Peyer's patch (tissue), 4 donors: ENCODE measurements at places on chromosomes 5 and 9. TPM values are rescaled to one million over a fixed set of nuclear protein-coding genes. Genes with fewer than 3 reads are reported as not detected.

- no peak for DNase-seq
- peaks cover 3% of the 10 kb centered on the region for H3K36me3 ChIP-seq
- H3K4me3 ChIP-seq, result no peak overlapping the region
- no peak overlapping the region for H3K27ac ChIP-seq
- H3K27me3 ChIP-seq, result no peaks in the 10 kb centered on the region
These were observed 85.6 kb downstream of the FBXW11 start for GRCh38 chr5:171920765-171921391.

- H3K36me3 ChIP-seq, result no peaks in the 10 kb centered on the region
- no peak for DNase-seq
- H3K4me1 ChIP-seq, result no peaks in the 10 kb centered on the region
- no peaks in the 10 kb centered on the region for H3K27me3 ChIP-seq
- no peak overlapping the region for H3K4me3 ChIP-seq
These were observed 228.4 kb downstream of the TENT4A start for GRCh38 chr5:6941631-6942030.

DNA sequence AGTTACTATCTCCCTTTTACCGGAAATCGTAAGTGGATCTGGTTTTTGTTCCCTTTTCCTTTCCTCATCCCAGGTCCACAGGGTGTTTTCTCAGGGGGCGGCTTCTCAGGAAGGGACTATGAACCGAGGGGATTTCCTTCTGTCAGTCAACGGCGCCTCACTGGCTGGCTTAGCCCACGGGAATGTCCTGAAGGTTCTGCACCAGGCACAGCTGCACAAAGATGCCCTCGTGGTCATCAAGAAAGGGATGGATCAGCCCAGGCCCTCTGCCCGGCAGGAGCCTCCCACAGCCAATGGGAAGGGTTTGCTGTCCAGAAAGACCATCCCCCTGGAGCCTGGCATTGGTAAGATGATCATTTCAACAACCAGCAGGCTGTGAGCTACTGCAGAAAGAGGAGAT lies 75.8 kb downstream of the GOLPH3 start:
- no peaks in the 10 kb centered on the region for H3K27me3 ChIP-seq
- H3K27ac ChIP-seq, result no peak overlapping the region
- no peaks in the 10 kb centered on the region for H3K4me1 ChIP-seq
- no peak for DNase-seq

- H3K27me3 ChIP-seq, result no peaks in the 10 kb centered on the region
- H3K36me3 ChIP-seq, result no peaks in the 10 kb centered on the region
- no peak overlapping the region for H3K4me3 ChIP-seq
- no peaks in the 10 kb centered on the region for H3K4me1 ChIP-seq
- no peak overlapping the region for H3K27ac ChIP-seq
These were observed 45.5 kb upstream of the KIF2A start for GRCh38 chr5:62260513-62260912.

- no peaks in the 10 kb centered on the region for H3K27me3 ChIP-seq
- H3K4me3 ChIP-seq, result no peak overlapping the region
- H3K36me3 ChIP-seq, result no peaks in the 10 kb centered on the region
- no peaks in the 10 kb centered on the region for H3K4me1 ChIP-seq
These were observed 387.2 kb upstream of the RIOK2 start for GRCh38 chr5:97570242-97570641.

GRCh38 chr5:111083323-111083722 lies 8.8 kb upstream of the WDR36 start:
- H3K36me3 ChIP-seq, result no peaks in the 10 kb centered on the region
- H3K27ac ChIP-seq, result no peak overlapping the region
- no peak overlapping the region for H3K4me3 ChIP-seq

GRCh38 chr5:10133830-10134229 lies 115.9 kb downstream of the ATPSCKMT start:
- H3K4me3 ChIP-seq, result no peak overlapping the region
- H3K27me3 ChIP-seq, result no peaks in the 10 kb centered on the region
- H3K4me1 ChIP-seq, result no peaks in the 10 kb centered on the region
- no peak overlapping the region for H3K27ac ChIP-seq
- no peaks in the 10 kb centered on the region for H3K36me3 ChIP-seq

DNA sequence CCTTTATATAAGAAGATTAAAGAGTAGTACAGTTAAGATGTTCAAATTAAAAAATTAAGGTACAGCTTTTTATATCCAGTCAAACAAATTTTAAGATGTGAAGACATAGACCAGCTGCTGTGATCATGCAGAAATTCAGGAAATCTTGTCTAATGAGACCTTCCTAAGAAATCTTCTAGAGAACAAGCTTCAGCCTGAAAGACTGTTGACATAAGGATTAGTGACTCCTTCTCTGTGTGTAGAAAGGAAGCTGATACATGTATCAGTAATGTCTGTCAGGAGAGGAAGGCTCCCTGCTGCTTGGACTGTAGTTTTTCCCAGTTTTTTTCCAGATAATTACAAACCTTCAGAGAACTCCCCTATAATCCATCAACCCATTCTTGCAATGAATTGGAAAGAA lies 75.8 kb upstream of the PCSK5 start:
- H3K4me3 ChIP-seq, result no peak overlapping the region
- H3K4me1 ChIP-seq, result no peaks in the 10 kb centered on the region
- H3K36me3 ChIP-seq, result no peaks in the 10 kb centered on the region
- no peak overlapping the region for H3K27ac ChIP-seq
- no peak for DNase-seq
- no peaks in the 10 kb centered on the region for H3K27me3 ChIP-seq

- H3K36me3 ChIP-seq, result no peaks in the 10 kb centered on the region
- no peak for DNase-seq
- peaks cover 8% of the 10 kb centered on the region for H3K4me1 ChIP-seq
- H3K27ac ChIP-seq, result no peak overlapping the region
- H3K4me3 ChIP-seq, result no peak overlapping the region
These were observed 57.8 kb upstream of the GOLPH3 start for GRCh38 chr5:32231929-32232328.

- peaks cover 24% of the 10 kb centered on the region for H3K4me1 ChIP-seq
- H3K36me3 ChIP-seq, result no peaks in the 10 kb centered on the region
- no peaks in the 10 kb centered on the region for H3K27me3 ChIP-seq
- no peak for DNase-seq
These were observed 58.7 kb downstream of the TMOD1 start for GRCh38 chr9:97560154-97560553.

GRCh38 chr5:109701792-109702191 lies 12.1 kb downstream of the MAN2A1 start:
- H3K4me3 ChIP-seq, result no peak overlapping the region
- H3K36me3 ChIP-seq, result no peaks in the 10 kb centered on the region
- no peak for DNase-seq
- no peaks in the 10 kb centered on the region for H3K27me3 ChIP-seq
- no peaks in the 10 kb centered on the region for H3K4me1 ChIP-seq

DNA sequence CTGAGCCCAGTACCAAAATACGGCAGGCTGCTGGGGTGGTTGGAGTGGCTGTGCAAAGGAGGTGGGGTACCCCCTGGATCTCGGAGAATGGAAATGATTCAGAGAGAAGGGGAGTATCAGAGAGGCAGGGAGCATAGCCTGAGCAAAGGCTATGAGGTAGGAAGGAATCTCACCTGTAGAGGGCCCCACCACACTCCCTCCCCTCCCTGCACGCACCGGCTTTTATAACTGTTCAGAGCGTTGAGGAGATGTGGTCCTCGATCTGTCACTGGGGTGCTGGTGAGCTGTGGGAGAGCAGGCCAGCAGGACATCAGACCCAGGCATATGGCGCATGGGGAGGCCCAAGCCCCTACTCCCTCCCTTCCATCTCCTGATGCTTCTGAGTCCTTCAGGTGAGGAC lies 13.2 kb downstream of the PHF19 start:
- DNase-seq, result no peak
- no peaks in the 10 kb centered on the region for H3K27me3 ChIP-seq
- H3K4me1 ChIP-seq, result no peaks in the 10 kb centered on the region
- H3K36me3 ChIP-seq, result peaks cover 51% of the 10 kb centered on the region

- H3K36me3 ChIP-seq, result no peaks in the 10 kb centered on the region
- H3K4me1 ChIP-seq, result no peaks in the 10 kb centered on the region
- H3K27ac ChIP-seq, result peak overlapping the region; percentile 58
- H3K27me3 ChIP-seq, result no peaks in the 10 kb centered on the region
These were observed 12.6 kb upstream of the SEMA5A start for GRCh38 chr5:9558319-9558965.

DNA sequence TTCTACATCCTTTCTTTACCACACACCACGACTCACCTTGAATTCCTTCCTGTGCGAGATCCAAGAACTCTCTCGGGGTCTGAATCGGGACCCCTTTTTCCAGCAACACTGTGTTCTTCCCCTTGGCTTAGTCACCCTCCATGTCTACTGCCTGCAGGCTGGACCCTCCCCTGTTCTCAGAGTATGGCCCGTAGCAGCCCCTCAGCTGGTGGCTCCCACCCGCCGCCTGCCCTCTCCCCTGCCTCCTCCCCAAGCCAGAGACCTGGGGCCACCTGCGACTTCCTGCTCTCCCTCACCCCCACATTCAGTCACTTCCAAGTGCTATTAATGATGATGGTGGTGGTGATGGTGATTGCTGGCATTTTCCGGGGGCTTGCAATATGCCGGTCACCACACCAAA lies 6.5 kb upstream of the IL4 start:
- no peaks in the 10 kb centered on the region for H3K4me1 ChIP-seq
- H3K27ac ChIP-seq, result no peak overlapping the region
- no peak for DNase-seq
- H3K27me3 ChIP-seq, result no peaks in the 10 kb centered on the region
- H3K4me3 ChIP-seq, result no peak overlapping the region

GRCh38 chr9:107279086-107279485 lies 4.0 kb upstream of the RAD23B start:
- no peaks in the 10 kb centered on the region for H3K27me3 ChIP-seq
- DNase-seq, result no peak
- H3K27ac ChIP-seq, result no peak overlapping the region

DNA sequence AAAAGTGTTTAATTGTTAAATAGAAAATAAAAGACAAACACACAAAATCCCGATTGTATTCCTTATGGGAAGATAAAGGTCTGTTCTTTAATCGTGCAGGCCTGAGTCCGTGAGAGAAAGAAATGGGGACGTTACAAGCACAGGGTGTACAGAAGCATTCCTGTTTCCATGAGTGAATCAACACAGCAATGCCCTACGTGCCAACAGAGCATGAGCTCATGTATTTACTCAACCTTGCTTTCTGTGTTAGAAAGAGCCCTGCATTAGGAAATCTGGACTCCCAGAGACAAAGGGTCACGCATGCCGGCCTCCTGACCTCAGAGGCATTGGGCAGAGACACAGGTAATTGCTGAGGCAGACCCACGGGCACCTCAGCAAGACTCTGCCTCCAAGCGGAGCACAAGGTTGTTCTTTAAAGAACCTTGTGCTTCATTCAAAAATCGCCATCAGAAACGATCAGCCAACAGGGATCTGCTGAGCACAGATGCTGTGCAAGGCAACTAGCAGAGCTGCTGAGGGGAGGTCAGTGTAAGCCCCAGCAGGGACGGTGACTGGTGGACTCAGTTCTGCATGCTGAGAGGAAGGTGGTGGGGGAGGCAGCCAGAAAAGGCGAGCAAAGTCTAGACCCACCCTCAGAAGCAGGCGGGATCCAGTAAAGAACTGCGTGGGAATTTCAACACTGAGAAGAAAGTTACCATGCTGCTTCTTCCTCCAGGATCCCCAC lies 101.0 kb downstream of the TLE1 start:
- DNase-seq, result no peak
- no peaks in the 10 kb centered on the region for H3K36me3 ChIP-seq
- H3K4me3 ChIP-seq, result no peak overlapping the region
- no peaks in the 10 kb centered on the region for H3K27me3 ChIP-seq

DNA sequence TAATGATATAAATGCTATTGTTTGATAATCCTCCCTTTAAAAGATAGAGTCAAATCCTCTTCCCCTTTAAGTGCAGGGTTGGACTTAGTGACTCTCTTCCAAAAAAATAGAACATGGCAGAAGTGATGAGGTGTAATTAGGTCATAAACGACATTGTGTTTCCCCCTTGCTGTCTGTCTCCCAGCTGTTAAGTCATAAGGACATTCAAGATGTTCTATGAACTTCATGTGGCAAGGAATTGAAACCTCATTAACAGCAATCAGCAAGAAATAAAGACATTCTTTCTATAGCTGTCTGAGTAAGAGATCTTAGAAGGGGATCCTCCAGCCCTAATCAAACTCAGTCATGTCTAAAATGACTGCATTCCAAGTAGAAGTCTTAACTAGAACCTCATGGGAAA lies 3.3 kb upstream of the SLC25A46 start:
- DNase-seq, result no peak
- H3K4me3 ChIP-seq, result no peak overlapping the region
- no peaks in the 10 kb centered on the region for H3K27me3 ChIP-seq
- no peaks in the 10 kb centered on the region for H3K4me1 ChIP-seq

GRCh38 chr5:78716206-78716605 lies 67.6 kb upstream of the LHFPL2 start:
- H3K4me3 ChIP-seq, result no peak overlapping the region
- H3K27ac ChIP-seq, result peak overlapping the region; percentile 5
- no peaks in the 10 kb centered on the region for H3K27me3 ChIP-seq
- H3K36me3 ChIP-seq, result no peaks in the 10 kb centered on the region
- no peak for DNase-seq
- no peaks in the 10 kb centered on the region for H3K4me1 ChIP-seq

DNA sequence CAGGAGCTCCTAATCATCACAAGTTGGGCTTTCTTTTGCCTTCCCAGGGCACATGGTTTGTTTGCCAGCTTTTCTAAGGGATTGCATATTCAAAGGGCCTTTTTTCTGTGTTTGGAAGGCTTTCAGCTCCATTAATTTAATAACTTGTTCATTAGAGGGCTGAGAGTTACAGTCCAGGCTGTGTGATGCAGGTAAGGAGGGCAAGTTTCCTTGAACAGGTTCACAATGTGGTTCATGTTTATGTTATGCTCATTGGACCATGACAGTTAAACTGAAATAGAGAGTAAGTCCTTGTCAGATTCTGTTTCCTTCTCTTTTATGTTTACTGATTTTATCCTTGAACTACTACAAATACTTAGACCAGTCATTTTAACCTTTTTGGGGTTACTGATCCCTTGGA lies 174.4 kb downstream of the MARCHF11 start:
- DNase-seq, result no peak
- H3K4me3 ChIP-seq, result no peak overlapping the region
- no peak overlapping the region for H3K27ac ChIP-seq
- H3K36me3 ChIP-seq, result no peaks in the 10 kb centered on the region
- no peaks in the 10 kb centered on the region for H3K27me3 ChIP-seq

DNA sequence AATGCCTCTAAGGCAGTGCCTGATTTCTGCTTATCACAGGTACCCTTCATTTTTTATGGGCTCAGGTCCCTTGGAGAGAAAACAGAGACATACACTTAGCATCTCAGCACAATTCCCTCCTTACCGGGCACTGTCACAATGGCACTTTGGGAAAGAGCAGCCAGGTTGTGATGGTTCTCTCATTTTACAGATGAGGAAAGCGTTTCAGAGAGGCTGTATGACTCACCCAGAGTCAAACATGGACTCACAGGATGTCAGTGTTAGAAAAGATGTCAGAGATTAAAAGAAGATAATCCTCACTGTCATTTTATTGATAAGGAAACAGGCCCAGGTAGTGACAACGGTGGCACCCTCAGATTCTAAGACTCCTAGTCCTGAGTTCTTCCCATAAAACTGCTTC lies 12.0 kb upstream of the SLC31A2 start:
- H3K36me3 ChIP-seq, result no peaks in the 10 kb centered on the region
- H3K27ac ChIP-seq, result no peak overlapping the region
- no peak overlapping the region for H3K4me3 ChIP-seq
- H3K27me3 ChIP-seq, result no peaks in the 10 kb centered on the region

GRCh38 chr5:143019157-143019556 lies 249.0 kb downstream of the ARHGAP26 start:
- H3K4me3 ChIP-seq, result no peak overlapping the region
- no peak overlapping the region for H3K27ac ChIP-seq
- no peak for DNase-seq
- peaks cover 2% of the 10 kb centered on the region for H3K36me3 ChIP-seq
- no peaks in the 10 kb centered on the region for H3K4me1 ChIP-seq

The KIAA0825 gene
- 8.2 TPM for total RNA-seq

The IFNA4 gene
- total RNA-seq, result not detected

The RICTOR gene
- total RNA-seq, result 36.4 TPM

The PHAX gene
- 31.4 TPM for total RNA-seq

The HMCN2 gene
- total RNA-seq, result 24.8 TPM

The PCA3 gene
- not detected for total RNA-seq

The SPATA31A3 gene
- total RNA-seq, result not detected

The ELAVL2 gene
- total RNA-seq, result not detected
